ENCODE measurements at places on chromosomes 2 and 18.
A peak's percentile ranks its signal among the peaks of the same experiment; 100 is the strongest.

GRCh38 chr18:27118973-27119372 lies 66.1 kb downstream of the CHST9 start:
- DNase-seq: no peak
- H3K4me3 ChIP-seq: no peak overlapping the region
- no peaks in the 10 kb centered on the region for H3K36me3 ChIP-seq
- H3K27ac ChIP-seq: no peak overlapping the region
- no peaks in the 10 kb centered on the region for H3K27me3 ChIP-seq

DNA sequence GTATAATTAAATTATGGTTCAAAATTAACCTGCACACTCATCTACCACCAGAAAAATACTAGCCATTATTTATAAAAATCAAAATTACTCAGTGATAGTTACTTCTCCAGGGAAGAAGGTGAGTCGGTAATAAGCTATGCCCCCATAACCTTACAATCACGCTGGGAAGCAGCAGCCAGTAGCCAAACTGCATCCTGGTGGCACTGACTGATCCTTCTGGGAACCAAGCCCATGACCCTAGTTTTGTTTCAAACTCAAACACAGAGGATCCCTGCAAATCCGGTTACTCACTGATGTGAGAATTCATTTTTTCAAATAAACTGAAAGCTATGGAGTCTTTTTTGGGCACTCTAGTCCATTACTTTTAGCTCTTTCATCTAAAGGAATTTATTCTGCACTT lies 88.2 kb upstream of the VWC2L start:
- no peak for DNase-seq
- H3K27ac ChIP-seq: no peak overlapping the region
- no peaks in the 10 kb centered on the region for H3K27me3 ChIP-seq

DNA sequence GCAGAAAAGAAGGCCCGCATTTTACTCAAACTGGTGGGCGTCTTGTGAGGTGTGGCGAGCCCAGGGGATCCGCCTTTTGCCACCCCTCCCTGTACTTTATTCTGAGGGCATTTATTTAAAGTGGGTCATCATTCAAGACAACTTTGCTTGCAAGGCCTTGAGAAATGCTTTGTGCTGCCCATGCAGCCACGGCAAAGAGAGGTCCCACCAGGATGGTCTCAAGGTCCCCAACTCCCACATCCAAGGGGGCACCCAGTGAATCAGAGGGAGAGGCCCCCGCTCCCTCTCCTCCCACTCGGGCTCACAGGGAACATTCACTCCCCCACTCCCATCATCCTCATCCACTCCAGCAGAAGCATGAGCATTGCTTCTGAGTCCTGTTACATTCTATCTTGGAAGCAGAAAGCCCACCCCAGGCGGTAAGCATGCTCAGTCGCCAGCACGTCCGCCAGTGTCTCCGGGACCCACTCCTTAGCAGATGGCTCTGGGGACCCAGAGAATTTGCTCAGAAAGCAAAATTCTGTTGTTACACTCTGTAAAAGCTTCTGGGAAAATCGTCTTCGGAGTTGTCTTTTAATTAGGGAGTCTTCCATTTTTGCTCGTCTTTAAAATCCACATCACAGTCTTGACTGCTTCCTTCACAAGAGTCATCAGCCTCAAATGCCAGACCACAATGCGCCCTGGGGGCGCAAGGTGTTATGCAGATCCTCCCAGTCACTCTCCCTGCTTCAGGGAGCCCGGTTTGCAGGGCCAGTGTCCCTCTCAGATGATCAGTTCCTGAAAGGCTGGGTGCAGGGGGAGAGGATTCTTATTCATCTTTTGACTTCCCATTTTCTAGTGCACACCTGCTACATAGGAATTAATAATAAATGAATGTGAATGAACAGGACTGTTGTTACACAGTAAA lies 99.4 kb upstream of the NCK2 start:
- peaks cover 12% of the 10 kb centered on the region for H3K4me1 ChIP-seq
- no peak overlapping the region for H3K4me3 ChIP-seq
- no peaks in the 10 kb centered on the region for H3K27me3 ChIP-seq

DNA sequence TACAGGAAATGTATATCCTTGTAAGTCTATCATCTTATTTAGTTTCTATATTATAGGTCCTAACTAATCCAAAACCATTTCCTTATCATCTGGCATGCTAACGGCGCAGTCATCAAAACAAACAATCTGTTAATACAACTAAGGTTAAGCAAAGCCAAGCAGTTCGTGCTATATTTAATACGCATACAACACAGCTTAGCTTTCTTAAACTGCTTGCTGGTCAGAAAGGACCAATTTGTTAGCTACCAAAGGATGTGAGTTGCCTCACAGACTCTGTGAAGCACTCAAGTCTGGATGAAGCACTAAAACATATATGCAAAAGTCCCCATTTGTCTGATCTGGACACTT lies 67.0 kb downstream of the ZEB2 start:
- no peaks in the 10 kb centered on the region for H3K36me3 ChIP-seq
- H3K4me3 ChIP-seq: no peak overlapping the region
- no peak overlapping the region for H3K27ac ChIP-seq
- H3K4me1 ChIP-seq: no peaks in the 10 kb centered on the region
- H3K27me3 ChIP-seq: no peaks in the 10 kb centered on the region

DNA sequence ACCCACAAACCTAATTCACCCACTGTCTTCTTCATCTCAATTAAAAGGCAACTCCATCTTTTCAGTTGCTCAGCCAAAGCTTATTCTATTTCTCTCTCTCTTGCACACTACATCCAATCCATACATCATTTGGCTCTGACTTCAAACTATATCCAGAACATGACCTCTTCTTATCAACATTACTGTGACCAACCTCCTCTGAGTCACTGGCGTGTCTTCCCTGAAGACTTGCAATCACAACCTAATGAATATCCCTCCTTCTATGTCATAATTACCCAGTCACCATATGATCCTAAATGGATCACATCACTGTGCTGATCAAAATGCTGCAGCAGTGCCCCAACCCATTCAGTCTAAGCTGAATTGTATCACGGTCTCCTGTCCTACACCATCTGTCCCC lies 22.6 kb upstream of the SULT1C3 start:
- H3K27me3 ChIP-seq: no peaks in the 10 kb centered on the region
- H3K36me3 ChIP-seq: no peaks in the 10 kb centered on the region
- H3K4me3 ChIP-seq: no peak overlapping the region
- no peak for DNase-seq
- peaks cover 9% of the 10 kb centered on the region for H3K4me1 ChIP-seq
- no peak overlapping the region for H3K27ac ChIP-seq

DNA sequence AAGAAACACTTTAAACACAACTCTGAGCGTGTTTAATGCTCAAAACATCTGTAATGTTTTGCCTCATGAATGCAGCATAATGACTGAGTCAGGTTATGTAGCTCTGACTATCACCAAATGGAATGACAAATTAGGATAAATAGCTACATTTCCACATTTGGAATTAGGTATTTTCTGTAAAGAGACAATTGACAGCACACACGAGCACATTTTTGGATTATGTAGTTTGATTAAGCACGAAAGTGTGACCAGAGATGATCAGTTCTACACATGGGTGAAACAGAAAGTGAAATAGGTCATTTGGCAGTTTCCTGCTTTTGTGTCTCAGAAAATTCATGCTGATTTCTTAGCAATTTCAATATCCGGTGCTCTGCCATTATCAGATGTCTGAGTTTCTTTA lies 29.0 kb downstream of the LPIN1 start:
- H3K27me3 ChIP-seq: no peaks in the 10 kb centered on the region
- peaks cover 78% of the 10 kb centered on the region for H3K36me3 ChIP-seq
- H3K4me1 ChIP-seq: peaks cover 4% of the 10 kb centered on the region
- H3K4me3 ChIP-seq: no peak overlapping the region

DNA sequence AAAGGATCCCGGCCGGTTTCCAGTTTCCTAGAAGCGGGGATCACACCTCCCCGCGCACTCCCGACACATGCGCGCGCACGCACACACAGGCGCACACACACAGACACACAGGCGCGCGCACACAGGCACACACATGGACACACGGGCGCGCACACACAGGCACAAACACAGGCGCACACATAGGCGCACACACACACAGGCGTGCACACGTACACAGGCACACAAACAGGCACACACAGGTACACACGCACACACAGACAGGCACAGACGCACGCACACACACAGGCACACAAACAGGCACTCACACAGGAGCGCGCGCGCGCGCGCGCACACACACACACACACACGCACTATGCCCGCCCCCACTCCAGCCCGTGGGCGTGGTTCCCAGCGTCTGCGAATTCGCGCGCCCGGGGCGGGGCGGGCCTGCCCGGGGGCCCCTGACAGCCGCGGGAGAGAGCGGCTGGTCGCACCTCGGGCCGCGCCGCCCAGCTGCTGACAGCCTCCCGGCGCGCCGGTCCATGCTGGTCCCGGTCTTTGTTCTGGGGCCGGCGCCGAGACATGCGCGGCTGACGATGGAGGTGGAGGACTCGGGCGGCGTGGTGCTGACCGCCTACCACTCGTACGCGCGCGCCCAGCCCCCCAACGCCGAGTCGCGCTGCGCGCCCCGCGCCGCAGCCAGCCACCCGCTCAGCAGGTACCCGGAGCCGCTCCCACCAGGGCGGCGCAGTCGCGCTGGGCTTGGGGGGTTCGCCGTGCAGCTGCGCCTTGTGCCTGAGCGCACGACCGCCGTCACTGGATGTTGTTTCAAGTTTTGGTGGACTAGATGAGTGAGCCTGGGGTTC lies at the start of gene ARHGAP28:
TSS of gene ARHGAP28 (plus strand) at position 470 of the 845 bp plus-strand sequence. CDS start at position 576, 106 bp downstream.
- H3K4me1 ChIP-seq: peaks cover 10% of the 10 kb centered on the region
- DNase-seq: peak; percentile 86

DNA sequence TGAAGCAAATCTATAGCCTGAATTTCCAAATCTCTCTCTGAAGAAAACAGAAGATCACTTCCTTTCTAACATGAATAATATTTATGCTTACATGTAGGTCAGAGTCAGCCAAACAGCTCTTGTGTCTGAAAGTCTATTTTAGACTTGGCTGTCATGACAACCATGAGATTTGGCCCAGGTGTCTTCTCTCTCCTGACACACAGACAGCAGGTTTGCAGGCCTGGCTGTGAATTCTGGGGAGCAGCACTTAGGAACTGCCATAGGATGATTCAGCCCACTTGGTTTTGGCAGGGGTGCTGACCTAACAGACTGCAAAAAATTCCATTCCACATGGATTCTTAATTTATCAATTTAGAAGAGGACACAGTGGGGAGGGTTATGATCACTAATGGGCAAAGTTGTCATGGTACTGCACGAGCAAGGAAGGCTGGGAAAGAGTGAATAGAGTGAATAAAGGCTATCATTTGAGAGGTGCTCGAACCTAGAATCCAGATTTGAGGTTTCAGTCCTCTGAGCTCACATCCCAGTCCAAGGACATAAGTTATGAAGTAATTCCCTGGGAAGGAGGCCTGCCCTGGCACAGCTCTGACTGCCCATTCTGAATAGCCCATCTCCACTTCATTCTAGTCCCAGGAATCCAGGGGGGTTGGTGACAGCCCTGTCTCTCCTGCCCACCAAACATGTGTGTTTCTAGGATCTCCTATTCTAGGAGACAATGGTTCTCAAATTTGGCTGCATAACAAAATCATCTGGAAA lies 453.9 kb upstream of the TRIB2 start:
- no peaks in the 10 kb centered on the region for H3K27me3 ChIP-seq
- peaks cover 3% of the 10 kb centered on the region for H3K4me1 ChIP-seq
- H3K4me3 ChIP-seq: no peak overlapping the region
- no peaks in the 10 kb centered on the region for H3K36me3 ChIP-seq
- H3K27ac ChIP-seq: no peak overlapping the region

DNA sequence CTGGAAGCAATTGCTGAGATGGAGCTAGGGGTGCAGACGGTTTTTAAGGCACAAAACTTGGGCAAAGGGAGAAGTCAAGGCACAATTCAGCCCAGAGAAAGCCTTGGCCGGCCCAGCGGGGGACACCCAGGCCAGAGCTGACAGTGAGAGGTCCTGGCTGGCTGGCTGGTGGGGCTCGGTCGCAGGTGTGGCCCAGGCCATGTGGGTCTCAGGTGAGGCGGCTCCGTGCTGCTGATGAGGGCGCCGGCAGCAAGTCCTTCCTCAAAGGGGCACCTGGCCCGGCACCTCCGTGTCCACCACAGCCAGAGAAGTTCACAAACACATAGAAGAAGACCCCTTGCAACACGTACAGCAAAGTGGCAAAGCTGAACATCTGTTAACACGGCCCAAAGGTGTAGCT lies 54.2 kb upstream of the LDLRAD4 start:
- no peak overlapping the region for H3K27ac ChIP-seq
- H3K36me3 ChIP-seq: no peaks in the 10 kb centered on the region
- peaks cover 4% of the 10 kb centered on the region for H3K27me3 ChIP-seq
- no peak for DNase-seq

DNA sequence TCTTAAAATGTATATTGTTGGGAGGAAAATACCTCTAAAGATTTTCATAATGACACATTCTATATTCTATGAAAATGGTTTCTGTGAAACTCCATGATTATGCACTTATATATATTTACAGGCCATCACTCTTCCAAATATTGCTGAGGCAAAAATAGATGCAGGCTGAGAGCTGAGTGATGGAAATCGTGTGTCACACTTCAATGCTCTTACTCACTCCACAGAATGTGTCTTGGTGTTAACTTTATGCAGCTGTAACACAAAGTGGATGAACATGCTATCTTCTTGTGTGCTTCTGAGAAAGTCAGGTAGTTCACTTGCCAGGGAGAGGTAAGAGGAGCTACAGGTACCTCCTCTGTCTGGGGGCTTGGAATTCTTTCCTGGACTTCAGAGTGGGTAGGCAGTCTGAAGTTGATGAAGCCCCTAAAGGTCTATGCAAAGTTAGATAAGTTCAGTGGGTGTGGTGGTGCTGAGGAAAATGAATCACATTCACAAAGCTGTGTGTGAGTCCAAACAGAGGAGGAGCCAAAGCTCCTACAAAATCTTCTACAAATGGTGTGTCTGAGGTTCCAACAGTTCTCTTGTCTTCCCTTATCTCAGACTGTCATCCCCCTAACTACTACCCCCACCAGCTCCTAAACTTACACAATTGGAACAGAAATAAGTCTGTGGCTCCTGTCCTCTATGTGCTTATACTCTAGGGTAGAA lies 74.2 kb upstream of the ST6GAL2 start:
- no peaks in the 10 kb centered on the region for H3K4me1 ChIP-seq
- no peak overlapping the region for H3K27ac ChIP-seq
- no peaks in the 10 kb centered on the region for H3K36me3 ChIP-seq
- H3K27me3 ChIP-seq: no peaks in the 10 kb centered on the region
- H3K4me3 ChIP-seq: no peak overlapping the region
- no peak for DNase-seq

GRCh38 chr2:233199870-233200269 lies 51.6 kb upstream of the ATG16L1 start:
- H3K4me3 ChIP-seq: no peak overlapping the region
- no peak for DNase-seq
- 0 out of 2 replicates have a peak, but pooled peaks cover 4% of the 10 kb centered on the region for H3K36me3 ChIP-seq
- no peaks in the 10 kb centered on the region for H3K4me1 ChIP-seq
- H3K27me3 ChIP-seq: no peaks in the 10 kb centered on the region

GRCh38 chr2:5735521-5735861 lies 43.3 kb downstream of the SOX11 start:
- no peak for DNase-seq
- no peaks in the 10 kb centered on the region for H3K36me3 ChIP-seq
- no peaks in the 10 kb centered on the region for H3K4me1 ChIP-seq

GRCh38 chr2:229462112-229462511 lies 191.0 kb upstream of the PID1 start:
- no peaks in the 10 kb centered on the region for H3K27me3 ChIP-seq
- no peak overlapping the region for H3K27ac ChIP-seq
- DNase-seq: no peak
- H3K36me3 ChIP-seq: no peaks in the 10 kb centered on the region
- no peak overlapping the region for H3K4me3 ChIP-seq

Data from RWPE2 (cell line).